ENCODE measurements at places on chromosomes 11 and 22.

DNA sequence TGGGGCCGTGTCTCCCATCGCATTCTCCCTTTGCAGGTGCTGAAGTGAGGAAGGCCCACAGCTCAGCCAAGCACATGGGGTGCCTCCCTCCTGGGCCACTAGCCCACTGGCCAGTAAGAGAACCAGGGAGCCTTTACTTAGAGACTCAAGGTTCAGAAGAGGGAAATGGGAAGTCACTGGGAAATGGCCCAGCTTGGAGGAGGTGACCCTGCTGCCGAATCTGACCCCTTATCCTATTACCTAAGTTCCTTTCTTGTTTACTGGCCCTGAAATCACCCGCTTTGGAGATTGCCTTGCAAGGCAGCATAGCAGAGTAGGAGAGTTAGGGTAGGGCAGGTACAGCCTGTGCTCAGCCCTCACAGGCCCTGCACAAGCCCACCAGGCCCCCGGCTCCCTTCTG is 24.4 kb downstream of the UPB1 start:
- no peak for DNase-seq

GRCh38 chr11:64592656-64593055 is 1.6 kb downstream of the SLC22A12 start:
- DNase-seq: peak; percentile 47

GRCh38 chr11:10309163-10310093 is 4.6 kb downstream of the ADM start:
- peak; percentile 89 for DNase-seq

- no peak for DNase-seq
Measured at GRCh38 chr11:8917157-8917825, 6.3 kb downstream of the AKIP1 start.

- peak; percentile 80 for DNase-seq
Measured at GRCh38 chr22:29907753-29908515, 25.0 kb downstream of the MTMR3 start.

DNA sequence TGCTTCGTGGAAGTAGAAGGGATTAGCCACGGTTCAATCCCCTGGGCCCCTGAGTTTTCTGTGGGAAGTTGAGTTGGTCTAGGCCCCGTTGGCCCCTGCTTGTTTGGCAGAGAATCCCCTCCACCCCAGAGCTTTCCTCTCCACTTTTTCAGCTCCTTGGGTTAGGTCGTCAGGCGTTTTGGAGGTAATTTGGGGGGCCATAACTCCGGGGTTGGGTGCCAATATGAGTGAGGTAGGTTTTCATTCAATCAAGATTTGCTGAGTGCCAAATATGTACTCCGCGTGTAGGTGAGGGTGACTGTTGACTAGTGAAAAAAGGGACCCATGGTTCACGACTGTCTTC is 590 bp downstream of the ATG13 start:
- DNase-seq: no peak

DNA sequence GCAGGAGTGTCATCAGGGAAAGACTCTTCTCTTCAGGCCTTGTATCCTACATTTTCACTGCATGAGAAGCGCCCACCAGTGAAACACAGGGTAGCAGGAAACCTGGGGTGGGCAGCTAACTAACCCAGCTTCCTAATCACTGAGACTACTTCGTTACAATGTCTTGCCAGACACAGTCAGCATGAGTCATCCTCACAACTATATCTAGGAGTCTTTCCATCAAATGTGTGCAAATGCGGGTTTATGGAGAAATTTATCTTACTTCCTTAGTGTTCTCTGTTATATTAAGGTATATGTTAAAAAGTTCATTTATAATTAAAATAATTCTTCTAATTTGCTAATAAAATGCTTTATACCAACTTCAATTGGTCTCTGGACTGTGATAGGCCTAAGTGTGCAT is 79.9 kb upstream of the RAB1B start:
- no peak for DNase-seq

GRCh38 chr22:42996646-42997365 is 18.1 kb downstream of the PACSIN2 start:
- no peak for DNase-seq

GRCh38 chr11:94326947-94327346 is 22.6 kb downstream of the IZUMO1R start:
- DNase-seq: no peak

GRCh38 chr11:84714316-84714780 is 912.8 kb downstream of the DLG2 start:
- DNase-seq: peak; percentile 24

Measured in right lobe of liver (tissue), 6 donors.